Activated CD4-positive, CD25-positive, alpha-beta regulatory T cell treated with anti-CD3 and anti-CD28 coated beads, Interleukin-2, amount 50 U/mL, for 72 hours (primary cell): ENCODE measurements at places on chromosomes 1 and 21.

DNA sequence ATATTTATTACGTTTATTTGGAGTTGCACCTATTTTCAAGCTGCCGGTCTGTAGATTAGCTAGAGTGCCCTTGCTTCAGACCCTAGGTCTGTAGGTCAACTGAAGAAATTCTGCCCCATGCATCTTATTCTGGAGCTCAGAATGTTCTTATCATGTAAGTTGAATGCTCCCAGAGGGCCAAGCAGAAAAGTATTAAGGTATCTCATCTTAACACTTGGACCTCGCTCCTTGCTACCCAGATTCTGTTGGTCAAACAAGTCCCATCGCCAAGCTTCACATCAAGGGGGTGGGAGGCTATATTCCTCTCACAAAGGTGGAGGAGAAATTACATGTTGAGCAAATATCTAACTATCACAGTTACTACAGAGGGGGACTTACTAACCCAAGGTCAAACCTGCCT, 187.7 kb downstream of the C1orf94 start:
- no peak for DNase-seq

- no peak for DNase-seq
These were observed 20.1 kb upstream of the HPCAL4 start for GRCh38 chr1:39711104-39711965.

DNA sequence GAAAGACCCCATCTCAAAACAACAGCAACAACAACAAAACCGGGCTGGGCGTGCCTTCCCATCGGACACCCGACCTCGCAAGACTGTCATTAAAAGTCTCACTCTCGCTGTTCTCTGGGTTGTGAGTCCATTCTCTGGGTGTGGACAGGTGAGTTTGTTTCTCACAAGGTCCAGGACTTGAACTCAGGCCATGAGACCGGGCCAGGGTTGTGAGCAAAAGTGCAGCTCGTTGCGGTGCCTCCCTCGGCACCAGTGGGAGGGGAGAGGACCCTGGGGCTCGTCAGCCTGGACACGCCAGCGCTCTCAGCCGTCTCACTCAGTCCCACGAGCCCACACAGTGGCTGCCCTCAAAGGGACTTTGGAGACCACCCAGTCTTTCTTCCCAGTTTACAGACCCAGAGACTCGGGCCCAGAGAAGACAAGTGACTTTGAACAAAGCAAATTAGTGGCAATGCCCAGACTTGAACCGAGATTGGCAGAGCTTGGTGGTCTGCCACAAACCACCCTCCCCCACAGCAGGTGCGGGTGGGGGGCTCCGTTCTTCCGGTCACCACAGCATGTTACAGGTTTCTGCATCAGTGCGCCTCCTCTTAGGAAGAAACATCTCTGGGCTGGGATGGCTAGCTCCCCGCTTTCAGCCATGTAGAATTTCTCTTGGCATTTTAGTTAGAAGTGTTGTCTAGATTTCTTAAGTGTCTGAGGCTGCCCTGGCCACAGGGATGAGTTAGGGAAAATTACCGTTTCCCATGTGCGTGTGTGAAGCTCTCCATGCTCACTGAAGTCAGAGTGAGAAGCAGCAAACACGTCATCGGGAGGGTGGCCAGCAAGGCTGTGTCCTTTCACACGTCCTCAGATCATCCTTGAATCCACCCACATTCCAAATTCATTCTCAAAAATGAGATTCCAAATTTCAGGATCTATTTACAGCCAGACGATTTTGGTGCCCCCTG, 28.3 kb downstream of the LRRC3 start:
- no peak for DNase-seq

DNA sequence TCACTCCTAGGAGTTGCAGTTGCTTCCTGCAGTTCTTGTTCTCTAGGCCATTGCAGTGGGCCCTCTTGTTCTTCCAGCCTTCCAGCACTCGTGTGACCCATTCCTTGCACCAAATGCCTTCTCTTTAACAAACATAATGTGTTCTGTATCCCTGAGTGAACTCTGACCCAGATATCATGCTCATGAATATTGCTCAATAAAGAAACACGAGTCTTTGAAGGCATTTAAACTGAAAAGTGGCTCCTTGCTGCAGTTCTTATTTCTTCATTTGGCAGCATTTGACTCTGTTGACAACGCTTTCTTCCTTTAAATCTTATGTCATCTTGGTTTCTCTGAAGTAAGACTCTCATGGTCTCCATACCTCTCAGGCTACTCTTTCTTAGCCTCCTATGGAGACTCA, 100.7 kb upstream of the PDE4B start:
- no peak for DNase-seq

DNA sequence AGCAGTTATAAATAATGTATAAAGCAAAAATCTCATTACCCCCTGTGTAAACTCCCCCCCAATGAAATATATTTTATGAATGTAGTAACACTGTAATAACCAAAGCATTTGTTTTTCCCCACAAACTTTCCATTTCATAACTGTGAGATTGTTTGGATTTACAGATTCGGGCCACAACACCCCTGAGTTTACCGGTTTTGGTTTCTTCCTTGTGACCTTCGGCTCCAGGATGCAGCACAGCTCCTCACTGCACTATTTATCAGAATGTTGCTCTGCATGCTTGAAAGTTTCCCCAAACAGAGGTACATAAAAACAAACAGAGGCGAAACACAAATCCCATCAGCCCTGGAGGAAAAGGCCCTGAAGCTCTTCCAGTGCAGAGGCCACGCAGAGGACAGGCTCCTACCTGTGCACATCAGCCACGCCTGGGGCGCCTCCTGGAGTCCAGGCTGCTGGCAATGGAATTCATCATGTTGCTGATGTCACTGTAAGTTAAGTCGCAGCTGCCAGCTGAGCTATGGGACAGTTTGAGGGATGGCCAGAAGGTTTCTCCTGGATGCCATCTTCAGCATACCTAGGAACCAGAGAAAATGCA, 122.0 kb downstream of the LMO4 start:
- DNase-seq = no peak
